Activated CD8-positive, alpha-beta memory T cell treated with anti-CD3 and anti-CD28 coated beads for 1 hour (primary cell): ENCODE measurements at places on chromosomes 7 and 10.

DNA sequence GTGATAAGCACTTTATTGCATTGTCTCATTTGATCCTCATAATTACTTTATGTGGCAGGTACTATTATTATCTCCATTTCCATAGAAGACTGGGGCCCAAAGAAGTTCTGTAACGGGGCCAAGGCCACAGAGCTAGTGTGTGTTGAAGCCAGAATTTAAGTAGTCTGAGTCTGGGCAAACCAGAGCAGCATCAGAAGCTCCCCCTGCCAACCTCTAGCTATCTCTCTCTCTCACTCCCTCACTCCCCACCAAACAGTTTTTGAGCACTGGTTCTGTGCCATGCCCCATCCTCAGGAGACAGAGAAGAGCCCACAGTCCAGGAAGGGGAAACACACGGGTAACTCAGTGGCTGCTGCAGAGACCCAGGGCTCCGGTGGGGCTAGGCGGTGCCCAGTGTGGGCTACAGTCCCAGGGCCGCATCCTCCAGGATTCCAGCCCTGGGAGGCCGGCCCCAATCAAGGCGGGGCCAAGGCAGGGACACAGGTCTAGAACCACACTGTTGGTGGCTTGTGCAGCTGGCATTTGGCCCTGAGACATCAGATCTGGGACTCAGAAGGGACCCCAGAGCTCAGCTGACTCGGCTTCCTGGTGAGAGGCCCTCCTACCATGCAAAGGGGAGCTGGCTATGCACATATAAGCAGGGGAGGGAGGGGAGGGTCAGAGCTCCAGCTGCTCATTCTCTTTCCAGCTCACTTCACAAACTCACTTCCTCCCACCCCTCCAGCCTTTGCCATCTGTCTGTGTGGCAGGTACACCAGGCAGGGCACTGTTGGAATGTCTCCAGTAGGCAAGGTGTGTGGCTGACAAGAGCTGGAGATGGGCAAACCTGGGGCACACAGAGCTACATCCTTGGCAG is 34.4 kb downstream of the COL13A1 start:
- no peak for DNase-seq

GRCh38 chr7:78159545-78159944 is 361.0 kb downstream of the PHTF2 start:
- no peak for DNase-seq

DNA sequence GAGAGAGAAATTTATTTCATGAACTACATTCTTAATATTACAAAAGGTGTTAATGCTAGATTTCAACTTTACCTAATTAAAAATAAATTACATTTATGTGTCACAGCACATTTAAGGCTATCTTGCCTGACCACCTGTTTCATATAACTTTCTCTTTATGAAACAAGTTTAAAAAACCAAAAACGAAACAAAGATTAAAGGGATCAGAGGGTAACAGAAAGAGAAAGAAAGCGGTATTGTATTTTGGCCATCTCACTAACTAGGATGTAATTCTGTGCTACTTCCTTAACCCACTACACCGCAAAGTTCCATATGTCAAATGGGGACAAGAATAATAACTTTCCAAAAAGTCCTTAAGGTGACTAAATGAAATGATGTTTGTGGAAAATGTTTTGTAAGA is 6.3 kb upstream of the RHOBTB1 start:
- DNase-seq: no peak

DNA sequence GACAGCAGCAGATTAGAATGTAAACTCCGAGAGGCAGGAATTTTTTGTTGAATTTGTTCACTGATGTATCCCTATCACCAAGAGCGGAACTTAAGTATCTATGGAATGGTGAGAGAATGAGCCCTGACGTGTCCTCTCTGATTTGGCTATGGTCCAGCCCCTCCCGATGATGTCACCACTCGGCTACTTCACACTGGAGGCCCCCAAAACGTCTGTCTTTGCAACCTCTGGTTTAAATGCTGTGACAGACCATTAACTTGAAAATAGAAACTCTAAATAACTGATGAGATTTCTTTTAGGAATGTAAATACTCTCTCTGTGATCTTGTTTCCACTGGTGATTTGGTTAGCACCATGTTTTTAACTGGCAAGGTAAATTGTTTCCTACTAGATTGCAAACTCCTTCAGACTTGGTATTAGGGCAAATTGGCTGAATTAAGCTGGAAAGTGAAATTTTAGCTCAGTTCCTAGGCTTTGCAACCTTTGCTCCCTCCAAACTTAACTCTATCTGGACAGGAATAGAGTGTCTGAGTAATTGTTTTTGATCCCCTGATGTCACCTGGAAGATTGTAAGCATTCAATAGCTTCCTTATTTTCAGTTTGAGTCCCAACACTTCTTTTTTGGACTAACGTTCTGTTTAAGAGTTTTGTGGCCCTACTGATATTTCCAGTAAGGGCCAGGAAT is 19.1 kb downstream of the SLC16A12 start:
- no peak for DNase-seq
